Activated T-helper 9 cell treated with anti-CD3 and anti-CD28 coated beads, Interleukin-2, amount 50 U/mL, for 16 hours (primary cell): ENCODE measurements at places on chromosomes 3 and 15.

- no peak for DNase-seq
These were observed 177.4 kb downstream of the SQOR start for GRCh38 chr15:45812200-45812599.

DNA sequence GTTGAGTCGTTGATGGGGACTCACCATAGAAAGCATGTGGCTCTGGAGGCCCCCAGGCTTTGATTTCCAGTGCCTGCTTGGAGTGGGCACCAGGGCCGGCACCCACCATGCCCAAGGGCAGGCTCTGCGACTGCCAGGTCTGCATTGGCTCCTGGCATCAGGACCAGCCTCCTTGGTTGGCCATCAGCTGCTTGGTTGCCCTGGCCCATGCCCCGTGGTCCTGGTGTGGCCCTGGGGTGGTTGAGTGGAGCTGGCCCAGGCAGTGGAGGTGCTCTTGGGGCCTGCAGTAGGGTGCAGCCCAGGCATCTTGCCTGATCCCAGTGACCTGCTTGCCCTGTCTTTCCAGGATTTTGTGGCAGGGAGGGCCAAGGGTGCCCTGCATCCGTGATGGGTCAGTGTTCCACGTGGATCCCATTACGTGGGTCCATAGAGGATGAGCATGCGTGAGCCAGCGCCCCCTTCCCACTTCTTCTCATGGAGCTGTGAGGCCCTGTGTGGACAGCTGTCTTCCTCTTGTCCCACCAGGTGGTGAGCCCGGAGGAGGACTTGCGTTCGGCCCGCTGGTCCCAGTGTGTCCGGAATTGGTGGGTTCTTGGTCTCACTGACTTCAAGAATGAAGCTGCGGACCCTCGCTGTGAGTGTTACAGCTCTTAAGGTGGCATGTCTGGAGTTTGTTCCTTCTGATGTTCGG lies 187.0 kb downstream of the UBE3A start:
- DNase-seq = no peak

GRCh38 chr15:28975766-28976179 lies 90.0 kb downstream of the APBA2 start:
- peak; percentile 42 for DNase-seq

DNA sequence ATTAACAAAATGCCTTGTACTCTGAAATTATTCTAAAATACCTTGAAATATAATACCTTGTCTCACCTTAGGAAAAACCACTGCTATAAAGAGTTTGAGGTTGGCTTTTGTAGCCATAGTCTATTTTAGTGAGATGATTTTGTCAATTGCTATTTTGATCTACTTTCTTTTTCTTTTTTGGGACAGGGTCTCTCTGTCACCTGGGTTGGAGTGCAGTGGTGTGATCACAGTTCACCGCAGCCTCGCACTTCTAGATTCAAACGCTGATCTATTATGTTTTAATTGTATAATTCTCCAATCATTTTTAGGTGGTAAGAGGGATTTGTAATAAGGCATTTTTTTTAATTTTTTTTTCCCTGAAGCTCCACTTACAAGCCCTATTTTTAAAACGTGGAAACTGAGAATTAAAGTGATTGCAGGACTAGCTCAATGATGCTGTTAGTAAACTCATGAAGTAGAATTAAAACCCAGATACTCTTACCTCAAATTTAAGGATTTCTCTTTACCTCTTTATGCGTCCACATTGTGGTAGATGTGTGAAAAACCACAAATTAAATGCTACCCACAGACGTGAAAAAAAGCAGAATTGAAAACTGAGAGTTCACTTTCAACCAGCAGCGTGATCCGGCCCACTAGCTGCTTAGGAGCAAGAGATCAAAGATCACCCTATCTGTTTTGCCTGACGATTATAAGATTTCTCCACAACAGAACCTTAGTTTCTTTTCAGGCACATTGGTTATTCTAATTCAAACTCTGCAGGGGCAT lies 384.2 kb downstream of the CGGBP1 start:
- no peak for DNase-seq

DNA sequence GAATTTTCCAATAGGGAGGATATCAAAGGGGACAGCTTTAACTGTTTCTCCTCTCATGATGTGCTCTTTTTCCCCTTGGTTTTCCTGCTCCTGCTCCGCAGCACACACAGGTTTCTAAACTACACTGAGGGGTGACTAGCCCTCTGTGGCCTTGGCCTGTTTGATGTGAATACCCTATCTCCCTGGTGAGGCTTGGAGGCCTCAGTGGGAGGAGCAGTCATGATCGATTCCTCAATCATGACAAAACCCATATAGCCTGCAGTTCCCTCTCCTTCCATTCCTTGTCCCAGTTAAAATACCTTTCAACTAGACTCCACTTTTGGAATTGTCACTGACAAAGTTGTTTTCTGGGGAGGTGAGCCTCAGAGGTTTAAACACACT lies 24.0 kb upstream of the USP3 start:
- no peak for DNase-seq

DNA sequence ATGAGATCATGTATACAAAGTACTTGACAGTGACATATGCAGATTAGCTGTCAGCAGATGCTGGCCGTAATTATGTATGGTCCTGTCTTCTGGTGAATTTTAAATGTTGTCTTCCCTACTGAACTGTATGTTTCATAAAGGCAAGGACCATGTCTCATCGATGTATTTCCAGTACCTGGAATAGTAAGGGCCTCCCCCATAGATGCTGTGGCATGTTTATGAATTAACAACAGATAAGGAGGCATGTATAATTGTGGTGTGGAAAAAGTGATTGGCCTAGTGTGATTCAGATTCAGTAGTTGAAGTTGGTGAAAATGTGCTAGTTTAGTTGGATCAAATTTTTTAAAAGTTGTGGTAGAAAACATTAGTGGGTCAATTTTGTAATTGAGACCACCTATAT lies 202.7 kb upstream of the SLC2A2 start:
- no peak for DNase-seq

DNA sequence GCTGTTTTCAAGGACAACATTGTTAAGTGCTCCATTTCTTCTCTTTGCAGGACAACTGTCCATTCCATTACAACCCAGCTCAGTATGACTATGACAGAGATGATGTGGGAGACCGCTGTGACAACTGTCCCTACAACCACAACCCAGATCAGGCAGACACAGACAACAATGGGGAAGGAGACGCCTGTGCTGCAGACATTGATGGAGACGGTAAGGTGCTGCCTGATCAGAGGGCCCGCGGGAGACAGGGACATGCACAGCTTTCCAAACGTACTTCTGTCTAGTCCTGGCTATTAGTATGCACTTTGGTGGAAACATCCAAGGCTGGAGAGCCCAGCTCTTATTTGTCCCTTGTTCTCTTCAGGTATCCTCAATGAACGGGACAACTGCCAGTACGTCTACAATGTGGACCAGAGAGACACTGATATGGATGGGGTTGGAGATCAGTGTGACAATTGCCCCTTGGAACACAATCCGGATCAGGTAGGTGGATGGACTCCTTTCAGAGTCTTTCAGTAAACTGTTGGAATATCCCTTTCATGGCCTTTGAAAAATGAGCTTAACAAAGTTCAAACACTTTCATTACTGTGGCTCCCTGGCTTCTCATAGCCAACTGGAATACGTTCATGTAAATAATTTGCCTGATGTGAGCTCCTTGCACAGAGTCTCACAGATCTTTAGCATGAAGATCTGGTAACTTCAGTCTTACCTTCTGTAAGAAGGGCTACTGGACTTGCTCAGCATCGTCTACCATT lies 10.4 kb downstream of the THBS1 start:
- DNase-seq = no peak

DNA sequence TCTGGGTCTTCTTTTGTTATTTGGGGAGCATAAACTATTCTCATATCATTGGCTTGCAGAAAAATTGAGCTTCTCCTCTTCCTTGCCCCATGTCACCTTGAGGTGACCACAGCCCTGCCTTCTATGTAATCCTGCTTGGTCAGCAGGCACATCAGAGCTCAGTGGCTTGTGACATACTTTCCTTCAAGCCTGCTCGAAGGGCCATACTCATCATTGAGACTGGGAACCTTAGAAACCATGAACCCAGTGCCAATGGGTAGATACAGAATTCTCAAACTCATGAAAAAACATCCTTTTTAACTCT lies 3.7 kb upstream of the CCR2 start:
- no peak for DNase-seq

DNA sequence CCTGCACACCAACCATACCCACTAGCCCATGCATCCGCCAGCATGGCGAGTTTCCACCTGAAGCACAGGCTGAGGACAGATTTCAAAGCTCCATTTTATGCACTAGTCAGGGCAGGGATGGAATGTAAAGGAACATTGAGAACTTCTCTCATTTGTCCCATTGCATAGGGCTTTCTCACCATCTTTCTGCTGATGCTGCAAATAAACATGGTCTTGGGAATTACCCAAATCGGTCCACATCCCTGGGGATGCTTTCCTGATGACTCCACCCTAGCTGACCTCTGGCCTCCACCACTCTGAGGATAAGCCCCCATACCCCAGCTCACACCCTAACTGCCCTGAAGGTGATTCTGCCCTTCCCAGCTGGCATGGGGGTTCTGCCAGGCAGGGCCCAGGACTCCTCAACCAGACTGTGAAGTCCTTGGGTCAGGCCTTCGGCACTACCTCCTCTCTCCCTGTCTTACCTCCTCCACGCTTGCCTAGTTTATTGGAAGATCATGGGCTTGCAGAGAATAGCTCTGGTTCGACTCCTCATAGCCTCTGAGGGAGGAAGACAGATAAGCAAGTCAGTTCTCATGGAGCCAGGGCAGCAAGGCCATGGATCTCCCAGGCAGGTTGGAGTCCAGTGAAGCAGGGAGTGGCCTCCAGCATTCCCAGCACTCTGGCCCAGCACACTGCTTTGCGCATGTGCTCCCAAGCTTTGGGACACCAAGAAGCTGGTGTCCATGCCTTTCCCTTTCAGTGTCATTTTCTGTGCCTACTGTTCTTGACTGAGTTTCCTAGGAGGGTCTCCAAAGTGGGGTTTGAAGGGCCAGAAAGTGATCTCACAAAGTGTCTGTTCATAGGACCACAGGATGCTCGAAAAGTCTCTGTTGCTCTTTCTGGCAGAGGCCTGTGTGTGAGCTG lies 27.6 kb upstream of the XYLB start:
- no peak for DNase-seq

GRCh38 chr15:62931650-62932049 lies 110.9 kb upstream of the TPM1 start:
- DNase-seq = no peak

DNA sequence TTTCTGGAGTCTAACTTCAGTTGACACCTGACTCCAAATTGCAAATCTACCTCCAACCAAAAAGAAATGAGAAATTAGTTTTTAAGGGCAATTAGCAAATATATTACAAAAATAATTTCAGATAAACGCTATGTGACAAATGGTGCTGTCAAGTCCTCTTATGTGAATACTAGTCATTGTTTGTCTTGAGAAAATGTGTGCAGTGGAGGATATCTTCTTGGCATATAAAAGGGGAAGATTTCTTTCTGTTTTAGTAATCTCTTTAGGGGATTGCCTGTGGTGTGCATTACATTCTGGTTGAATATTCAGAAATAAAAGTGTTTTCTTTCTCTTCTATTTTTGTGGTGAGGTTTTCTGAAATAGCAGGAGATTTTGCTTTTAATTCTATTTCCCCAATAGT lies 3.0 kb upstream of the GCSAM start:
- no peak for DNase-seq

DNA sequence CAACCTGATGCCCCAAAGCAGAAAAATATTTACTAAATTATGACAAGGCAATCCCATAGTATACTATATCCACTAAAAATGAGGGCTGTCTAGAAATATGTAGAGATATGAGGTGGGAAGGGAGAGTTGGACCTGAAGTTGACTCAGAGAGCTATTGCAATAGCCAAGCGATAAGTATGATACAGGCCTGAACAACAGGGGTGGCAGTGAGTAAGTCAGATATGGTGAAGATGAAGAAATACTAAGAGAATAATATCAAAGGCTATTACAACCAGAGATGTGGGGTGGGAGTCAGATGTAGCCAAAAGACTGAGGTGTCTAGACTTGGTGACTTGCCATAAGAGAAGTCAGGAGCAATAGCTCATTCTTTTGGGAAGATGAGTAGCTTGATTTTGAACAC lies 9.2 kb downstream of the HSPBAP1 start:
- no peak for DNase-seq

DNA sequence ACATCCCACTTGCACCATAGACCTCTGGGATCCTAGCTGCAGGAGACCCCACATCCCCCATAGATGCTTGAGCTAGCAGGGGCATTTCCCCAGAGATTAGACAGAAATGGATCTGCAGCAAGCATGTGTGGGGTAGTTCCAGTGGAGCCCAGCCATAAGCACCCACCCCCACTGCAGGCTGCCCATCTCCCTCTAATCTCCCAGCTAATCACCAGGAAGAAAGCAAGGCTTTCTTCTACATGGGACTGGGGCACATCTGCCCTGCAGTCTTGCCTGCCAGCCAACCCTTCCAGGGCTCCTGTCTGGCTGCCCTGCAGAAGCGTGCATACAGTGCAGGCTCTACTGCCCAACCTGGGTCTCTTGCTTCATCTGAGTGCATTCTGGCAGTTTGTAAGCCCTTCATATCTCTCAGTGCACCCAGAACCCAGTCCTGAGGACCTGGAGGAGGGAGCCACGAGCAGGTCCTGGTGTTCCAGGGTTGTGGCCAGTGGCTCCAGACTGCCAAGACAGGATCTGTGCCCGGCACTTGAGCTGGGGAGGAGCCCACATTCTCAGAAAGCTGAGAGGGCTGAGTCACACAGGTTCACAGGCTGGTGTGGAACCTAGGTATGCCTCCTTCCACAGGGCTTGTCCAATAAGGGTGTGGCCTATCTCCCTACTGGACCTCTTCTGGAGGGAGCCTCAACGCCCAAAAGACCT lies 49.9 kb upstream of the IGSF11 start:
- no peak for DNase-seq

GRCh38 chr3:161042023-161042501 lies 63.1 kb downstream of the B3GALNT1 start:
- no peak for DNase-seq

- no peak for DNase-seq
These were observed 45.3 kb downstream of the DGKG start for GRCh38 chr3:186316666-186317260.

- no peak for DNase-seq
These were observed 82.7 kb upstream of the TCF12 start for GRCh38 chr15:56835718-56836171.

DNA sequence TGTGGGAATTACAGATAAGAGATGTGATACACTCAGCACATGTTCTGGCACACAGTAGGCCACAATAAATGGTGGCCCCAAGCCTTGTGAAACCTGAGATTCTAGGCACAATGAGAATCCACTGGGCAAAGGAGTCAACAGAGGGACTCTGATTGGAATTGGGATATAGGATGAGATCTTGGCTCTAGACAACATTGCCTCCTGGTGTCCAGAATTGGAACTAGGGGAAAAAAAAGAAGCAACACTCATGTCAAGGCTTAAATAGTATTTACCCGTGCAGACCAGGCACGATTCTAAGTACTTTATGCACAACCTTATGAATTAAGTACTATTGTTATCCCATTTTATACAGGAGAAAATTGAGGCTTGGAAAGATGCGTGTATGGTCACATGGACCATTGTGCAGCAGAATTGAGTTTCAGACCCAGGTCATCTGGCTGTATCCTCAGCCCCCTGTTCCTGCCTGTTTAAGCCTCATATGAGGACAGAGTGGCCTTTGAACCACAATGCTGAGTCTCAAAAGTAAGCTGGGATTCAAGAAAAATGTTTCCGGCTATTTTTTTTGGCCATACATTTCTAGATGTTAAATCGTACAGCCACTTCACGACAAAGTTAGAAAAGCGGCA lies 124.8 kb downstream of the SV2B start:
- DNase-seq = no peak
